ENCODE measurements at places on chromosomes 3 and 15.

DNA sequence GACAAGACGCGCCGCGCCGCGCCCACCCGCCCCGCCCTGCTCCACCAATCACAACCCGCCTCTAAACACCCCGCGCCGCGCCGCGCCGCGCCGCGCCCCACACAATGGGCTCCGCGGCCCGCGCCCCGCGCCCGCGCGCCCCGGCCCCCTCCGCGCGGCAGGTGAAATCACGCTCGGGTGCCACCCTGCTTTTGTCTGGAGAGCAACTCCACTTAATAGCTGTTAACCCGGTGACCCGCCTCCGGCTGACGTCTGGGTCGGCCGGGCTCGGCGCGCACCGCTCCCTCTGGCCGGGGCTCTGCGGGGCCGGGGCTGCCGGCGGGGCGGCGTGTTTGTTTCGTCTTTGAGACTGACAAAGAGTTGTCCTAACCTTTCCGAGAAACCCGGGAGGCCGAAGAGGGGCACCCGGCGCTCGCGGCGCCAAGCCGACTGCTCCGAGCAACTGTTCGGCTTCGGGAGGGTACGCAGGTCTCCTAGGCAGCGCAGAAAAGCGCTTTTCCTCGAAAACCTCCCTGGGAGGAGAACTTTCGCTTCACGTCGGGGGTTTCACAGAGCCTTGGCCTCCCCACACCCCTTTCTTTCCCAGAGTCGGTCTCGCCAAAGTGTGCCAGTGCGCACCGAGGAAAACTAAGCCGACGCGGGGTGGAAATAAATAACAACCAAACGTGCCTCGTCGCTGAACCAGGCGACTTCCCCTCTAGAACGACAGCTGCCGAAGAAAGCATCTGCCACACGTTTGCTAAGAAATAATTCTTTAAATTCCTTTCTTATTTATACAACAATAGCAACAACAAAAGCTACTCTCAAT, 518.4 kb downstream of the FOXP1 start:
- DNase-seq, result peak; percentile 59

DNA sequence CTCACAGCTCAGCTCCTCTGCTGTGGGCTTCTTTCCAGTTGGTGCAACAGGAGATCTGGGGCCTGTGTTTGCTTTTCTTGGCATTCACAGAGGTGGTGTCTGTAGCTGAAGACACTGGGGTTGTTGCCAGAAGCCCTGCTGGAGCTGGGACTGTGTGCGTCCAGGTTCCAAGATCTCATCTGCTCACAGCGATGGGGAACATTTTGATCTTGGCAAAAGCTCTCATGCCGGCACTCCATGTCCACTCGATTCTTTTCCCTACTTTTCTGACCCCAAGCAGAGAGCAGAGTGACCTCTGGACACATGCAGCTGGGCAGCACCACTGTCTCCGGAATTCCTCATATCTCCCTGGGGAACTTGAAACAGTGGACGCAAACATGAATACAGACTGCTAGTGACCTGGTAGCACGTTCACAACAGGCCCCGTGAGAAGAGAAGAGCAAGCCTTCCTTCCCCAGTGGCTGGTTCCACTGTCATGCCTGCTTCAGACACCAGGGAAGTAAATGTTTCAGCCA, 36.1 kb upstream of the MECOM start:
- no peak for DNase-seq

DNA sequence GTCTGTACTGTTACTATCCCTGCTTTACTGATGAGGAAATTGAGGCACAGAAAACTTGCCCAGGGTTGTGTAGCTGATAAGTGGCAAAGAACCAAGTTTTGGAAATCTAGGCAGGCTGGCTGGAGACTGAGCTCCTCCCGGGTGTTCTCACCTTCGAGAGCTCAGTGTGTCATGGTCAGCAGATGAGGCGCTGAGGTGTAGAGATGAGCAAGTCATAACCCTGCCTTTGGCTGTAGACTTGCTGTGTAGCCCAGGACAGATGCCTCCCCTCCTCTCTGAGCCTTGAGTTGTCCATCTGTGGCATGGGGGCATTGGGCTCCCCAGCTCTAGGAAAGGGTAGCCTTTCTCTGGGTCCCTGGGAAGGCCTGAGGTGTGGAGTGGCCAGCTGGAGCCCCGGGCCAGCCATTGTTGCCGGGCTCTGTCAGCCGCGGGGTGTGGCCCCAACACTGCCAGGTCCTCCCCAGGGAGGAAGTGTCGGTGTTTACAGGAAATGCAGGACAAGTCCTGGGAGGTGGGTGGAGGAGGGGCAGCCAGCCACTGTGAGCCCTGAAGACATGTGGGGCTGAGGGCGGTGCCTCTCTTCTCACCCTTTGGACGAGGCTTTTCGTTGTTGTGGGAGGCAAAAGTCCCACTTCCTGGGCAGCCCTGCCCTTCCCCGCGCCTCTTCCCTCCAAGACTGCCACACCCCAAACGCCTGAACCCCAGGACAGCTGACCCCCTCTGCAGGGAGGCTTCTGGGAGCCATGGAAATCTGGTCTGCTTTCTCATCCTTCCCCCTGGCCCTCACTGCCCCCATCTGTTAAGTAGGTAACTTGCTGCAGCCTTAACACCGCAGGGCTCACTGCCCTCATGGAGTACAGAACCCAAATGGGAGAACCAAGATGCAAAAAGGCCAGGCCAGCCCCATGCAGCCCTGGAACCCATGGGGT, 29.1 kb downstream of the FGD5 start:
- DNase-seq, result no peak

GRCh38 chr15:99429681-99430081, 136.1 kb upstream of the MEF2A start:
- no peak for DNase-seq

DNA sequence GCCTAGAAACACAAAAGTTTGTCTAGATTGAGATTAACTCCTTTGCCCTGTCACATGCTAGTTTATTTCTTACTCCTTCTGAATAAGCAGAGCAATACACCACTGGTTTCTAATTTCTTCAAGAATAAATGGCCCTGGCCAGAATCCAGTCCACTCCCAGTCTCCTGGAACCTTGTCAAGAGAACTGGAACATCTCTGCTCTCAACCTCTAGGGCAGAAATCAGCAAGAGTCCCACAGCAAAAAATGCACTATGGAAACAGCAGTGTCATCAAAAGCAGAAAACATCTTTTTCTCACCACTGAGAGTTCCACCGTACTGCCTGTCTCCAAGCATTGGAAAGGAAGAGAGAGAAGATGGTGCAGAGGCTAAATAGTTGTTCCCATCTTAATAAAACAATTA, 35.9 kb upstream of the PPP2R3A start:
- DNase-seq, result no peak

DNA sequence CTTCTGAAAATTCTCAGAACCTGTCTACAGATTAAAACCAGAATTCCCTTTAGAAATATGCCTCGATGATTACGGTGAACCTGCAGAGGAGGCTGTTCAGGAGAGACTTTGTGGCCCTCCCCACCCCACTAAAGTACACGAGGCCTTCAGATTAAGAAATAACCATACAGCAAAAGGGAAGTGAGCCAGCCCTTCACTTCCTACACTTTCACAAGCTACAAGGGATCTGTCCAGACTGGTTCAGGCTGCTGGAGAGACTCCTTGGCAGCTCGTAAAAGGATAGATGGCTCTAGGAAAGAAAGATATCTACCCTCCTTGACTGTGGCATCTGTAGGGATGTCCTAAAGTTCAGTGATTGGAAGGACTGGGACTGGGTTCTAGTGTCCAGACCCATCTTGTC, 102.6 kb downstream of the ALDH1A2 start:
- no peak for DNase-seq

DNA sequence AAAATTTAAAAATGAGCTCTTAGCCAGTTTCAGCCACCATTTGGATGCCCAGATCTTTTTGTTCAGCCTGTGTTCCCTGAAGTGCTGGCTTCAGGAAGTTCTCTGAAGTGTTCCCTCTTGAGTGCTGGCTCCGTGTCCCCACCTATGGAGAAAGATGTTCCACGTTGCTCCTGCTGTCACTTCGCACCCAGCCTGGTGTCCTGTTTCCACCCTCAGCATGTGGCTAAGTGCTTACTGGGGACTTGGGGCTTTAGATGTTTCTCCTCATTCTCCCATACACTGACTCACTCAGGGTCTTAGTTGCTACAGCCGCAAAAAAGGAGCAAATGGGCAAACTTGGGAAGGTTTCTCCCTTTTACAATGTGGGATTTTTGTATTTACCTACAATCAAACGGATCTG, 16.6 kb downstream of the CHCHD6 start:
- no peak for DNase-seq

DNA sequence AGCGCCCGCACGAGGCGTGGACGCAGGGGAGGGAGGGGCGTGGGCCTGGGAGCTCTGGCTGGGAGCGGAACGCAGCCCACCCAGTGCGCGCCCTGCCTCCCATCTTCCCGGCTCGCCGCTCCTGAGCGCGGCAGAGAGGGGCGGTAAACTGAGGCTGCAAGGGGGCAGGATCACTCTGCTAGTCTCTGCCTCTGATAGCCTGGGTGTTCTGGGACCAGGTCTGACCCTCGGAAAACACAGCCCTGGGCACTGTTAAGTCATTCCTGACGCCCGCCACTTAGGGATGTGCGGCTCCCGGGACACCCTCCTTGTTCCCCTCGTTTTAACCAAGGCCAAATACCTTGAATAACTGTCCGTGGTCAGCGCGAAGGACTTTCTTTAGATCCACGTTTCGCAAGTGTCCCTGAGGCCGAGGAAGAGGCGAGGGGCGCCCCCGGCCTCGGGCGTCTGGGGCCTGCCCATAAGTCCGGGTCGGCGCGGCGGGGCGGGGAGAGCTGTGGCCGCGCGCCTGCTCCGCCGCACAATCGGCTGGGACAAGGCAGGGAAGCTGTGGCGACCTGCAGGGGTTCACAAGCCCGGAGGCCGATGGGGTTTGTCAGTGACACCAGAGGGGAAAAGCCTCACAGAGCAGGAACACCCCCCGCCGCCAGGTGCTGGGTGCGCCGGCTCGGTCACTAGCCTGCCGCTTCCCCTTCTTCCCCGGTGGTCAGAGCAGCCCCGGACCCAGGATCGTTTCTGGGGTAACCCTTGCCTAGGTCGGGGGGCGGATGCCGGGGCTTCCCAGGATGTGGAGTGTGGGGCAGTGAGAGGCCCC, 1.5 kb downstream of the ITPKA start:
- DNase-seq, result no peak

DNA sequence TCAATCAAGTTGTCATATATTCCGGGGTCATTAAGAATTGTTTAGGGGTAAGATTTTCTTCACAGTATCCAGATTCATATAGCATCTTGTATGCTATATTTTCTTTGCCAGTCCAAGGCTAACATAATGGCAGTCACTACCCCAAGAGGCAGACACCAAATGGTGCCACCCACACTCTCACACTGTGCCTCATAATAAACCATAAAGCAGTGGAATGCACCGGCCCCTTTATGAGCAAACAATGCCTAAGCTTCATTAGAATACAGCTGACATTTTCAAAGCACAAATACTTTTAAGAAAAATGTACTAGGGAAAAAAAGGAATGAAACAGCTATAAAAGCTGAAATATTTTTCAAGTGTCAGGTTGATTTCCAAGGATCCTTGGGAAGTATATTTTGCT, 121.6 kb downstream of the TFDP2 start:
- DNase-seq, result no peak

- no peak for DNase-seq
Observed at GRCh38 chr3:183377307-183377959, 51.0 kb downstream of the MCF2L2 start.

DNA sequence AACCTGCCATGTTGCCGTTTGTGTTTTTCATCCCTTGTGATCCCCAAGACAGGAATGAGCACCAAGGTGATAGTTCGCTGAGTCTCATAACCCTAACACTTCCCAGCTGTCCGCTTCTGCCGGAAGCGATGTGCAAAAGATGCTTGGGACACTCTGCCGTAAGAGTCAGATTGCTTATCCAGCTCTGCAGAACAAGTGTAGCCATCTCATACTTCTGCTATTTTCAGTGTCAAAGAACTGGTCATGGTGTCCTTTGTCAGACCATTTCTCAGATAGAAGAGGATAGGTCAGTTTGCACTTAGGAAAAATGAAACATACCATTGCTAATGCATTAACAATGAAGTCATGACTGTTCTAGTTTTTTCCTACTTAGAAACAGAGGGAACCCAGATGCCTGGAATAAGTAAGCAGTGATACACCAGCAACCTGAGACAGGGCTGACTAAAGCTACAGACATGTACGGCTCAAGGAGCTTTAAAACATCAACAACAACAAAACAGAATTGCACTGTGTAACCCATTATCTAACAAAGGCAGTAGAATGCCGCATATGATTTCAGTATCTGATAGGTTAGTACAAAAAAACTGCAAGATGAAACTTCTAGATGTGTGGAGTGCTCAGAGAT, 134.0 kb upstream of the IL12A start:
- DNase-seq, result no peak

GRCh38 chr15:79562899-79563298, 130.8 kb downstream of the MINAR1 start:
- DNase-seq, result no peak

GRCh38 chr3:145857956-145858355, 303.0 kb downstream of the PLOD2 start:
- no peak for DNase-seq

GRCh38 chr15:66408675-66409282, 22.1 kb downstream of the MAP2K1 start:
- no peak for DNase-seq

DNA sequence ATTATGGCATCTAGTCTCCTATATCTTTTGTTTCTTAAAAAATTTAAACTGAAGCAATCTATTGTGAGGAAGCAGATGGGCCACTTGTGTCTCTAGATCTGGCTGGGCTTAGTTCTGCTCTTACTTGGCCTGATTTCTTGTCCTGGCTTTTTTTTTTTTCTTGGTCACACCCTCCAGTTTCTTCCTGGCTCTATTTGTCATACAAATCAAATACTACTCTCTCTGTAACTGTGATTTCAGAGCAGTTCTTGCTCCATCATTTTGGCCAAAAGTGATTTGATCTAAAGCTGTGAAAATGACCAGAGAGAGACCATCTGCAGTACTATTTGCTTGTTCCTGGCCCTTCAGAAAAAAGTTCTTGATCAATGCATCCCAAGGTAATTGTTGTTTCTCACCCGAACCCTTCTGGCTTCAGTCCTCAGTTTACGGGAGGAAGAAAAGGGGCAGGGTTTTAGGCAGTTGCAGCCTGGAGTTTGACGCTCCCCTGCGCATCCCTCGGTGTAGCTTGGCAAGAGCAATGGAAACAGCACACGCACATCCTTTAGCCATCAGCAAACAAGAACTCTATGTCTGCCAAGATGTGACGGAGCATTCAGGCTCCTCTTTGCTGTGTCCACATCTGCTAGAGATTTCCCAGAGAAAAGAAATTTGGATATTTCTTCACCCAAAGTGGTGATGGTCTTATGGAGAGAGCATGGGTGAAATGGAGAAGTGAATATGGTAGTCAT, 31.6 kb downstream of the CHST2 start:
- no peak for DNase-seq

GRCh38 chr3:144491333-144491732, 519.7 kb downstream of the DIPK2A start:
- no peak for DNase-seq

DNA sequence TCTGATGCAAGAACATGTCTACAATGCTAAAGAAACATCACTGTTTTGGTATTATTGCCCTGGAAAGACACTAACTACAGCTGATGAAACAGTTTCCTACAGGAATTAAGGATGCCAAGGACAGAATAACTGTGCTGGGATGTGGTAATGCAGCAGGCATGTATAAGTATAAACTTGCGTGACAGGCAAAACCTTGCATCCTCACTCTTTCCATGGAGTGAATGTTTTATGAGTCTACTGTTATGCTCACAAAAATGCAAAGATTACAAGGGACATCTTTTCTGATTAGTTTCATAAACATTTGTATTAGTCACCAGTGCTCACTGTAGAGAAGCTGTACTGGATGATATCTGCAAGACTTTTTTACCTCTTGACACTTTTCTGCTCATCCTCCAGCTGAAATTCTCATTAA, 143.6 kb downstream of the NAALADL2 start:
- DNase-seq, result no peak

- no peak for DNase-seq
Observed at GRCh38 chr3:27426926-27427325, 57.3 kb downstream of the SLC4A7 start.

Measured in activated T-helper 1 cell treated with anti-CD3 and anti-CD28 coated beads, Interleukin-2, amount 50 U/mL, for 16 hours (primary cell).